Fibroblast of skin of right quadriceps (primary cell): ENCODE measurements at places on chromosomes 3 and 15.
A peak's percentile ranks its signal among the peaks of the same experiment; 100 is the strongest.

GRCh38 chr15:92705764-92706163 lies 50.2 kb upstream of the FAM174B start:
- DNase-seq: no peak

GRCh38 chr15:63258658-63259057 lies 18.7 kb upstream of the APH1B start:
- DNase-seq: no peak

DNA sequence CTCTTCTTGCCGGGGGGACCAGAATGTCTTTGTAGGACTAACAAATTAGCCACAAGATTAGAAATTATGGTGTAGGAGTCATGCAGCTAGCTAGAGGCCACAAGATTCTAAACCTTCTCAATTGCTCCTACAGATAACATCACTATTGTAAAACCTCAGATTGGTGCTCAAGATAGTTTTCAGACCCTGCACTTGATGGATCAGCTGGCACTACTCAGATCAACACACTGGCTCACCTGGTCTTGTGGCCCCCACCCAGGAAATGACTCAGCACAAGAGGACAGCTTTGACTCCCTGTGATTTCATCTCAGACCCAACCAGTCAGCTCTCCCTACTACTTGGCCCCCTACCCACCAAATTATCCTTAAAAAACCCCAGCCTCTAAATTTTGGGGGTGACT lies 124.1 kb upstream of the RASGRP1 start:
- no peak for DNase-seq

GRCh38 chr3:46576879-46577278 lies 10.8 kb upstream of the LRRC2 start:
- no peak for DNase-seq

DNA sequence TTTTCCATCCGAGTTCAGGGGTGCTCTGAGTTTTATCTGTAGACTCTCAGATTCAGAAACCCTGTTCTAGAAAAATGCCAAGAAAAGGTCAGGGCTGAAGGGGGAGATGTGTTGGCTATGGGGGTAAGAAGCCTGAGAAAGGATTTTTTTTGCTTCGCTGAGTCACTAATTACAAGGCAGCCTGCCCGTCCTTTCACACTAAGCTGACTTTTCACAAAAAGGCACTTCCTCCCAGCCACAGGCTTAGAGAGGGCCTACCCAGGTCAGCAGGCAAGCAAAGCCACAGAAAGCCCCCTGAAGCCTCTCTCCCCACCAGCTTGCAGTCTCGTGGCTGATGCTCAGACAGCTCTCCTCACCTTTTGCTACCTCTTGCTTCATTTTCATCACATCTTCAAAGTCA lies 192.6 kb upstream of the PRICKLE2 start:
- peak; percentile 67 for DNase-seq

- DNase-seq: no peak
Observed at GRCh38 chr3:12777171-12777570, 18.1 kb upstream of the TMEM40 start.

- DNase-seq: no peak
Observed at GRCh38 chr3:57961177-57961827, 46.9 kb upstream of the FLNB start.

DNA sequence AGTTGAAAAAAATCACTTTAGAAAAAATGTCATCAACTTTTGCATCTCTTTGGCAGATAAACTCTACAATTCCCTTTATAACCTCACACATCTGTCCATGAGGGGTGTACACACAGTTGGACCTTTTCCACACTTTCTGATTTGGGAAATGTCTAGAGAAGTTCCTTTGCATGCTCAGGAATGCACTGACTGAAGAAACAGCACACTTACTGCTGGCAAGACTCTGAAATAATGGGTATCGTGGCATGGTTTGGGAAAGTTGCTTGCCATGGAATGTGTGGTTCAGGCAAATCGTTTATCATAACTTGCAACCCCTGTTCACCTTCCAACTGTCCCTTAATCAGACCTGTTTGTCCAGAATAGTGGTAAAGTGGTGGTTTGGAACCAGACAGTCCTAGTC lies 135.3 kb upstream of the TGFBR2 start:
- peak; percentile 59 for DNase-seq

DNA sequence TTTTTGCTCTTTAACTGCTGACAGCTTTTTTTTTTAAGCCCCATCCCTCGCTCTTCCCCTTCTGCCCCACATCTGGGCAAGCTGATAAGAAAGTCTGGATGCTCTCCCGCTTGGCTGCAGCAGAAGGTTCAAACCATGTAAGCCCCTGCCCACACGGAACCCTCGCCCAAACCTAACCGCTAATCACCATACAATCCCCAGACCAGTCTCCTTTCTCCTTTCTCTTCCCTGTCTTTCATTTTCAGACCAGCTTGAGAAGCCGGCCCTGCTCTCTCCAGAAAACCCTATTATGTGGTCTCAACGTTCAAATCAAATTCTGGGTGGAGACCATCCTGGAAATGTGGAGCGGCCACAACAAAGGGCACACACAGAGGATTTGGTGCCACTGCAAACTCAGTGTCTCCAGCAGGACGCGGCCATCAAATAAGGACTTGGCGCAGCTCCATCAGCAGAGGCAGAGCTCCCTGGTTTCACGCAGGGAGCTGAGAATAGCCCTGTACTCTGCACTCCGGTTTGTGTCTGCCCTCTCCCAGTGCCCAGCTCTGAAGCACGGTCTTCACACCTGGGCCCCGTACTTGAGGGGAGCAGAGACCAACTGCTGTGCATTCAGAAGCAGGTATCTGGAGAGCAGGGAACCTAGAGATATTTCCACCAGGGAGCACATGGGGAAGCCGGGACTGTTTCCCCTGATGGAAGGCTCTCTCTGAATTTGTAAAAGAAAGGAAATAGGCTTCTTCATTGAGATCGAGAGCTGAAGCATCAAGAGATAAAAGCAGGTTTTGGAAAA lies 92.6 kb downstream of the XXYLT1 start:
- no peak for DNase-seq

DNA sequence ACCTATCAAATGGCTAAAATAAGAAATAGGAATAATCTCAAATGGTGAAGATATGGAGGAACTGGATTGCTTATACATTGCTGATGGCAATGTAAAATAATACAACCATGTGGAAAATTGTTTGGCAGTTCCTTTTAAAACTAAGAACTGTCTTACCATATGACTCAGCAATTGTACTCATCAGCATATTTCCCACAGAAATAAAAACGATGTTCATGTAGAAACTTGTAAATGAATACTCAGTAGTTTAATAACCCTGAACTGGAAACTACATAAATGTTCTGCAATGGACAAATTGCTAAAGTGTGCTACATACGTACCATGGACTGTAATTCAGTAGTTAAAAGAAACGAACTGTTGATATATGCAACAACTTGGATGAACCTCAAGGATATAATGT lies 253.9 kb upstream of the RBMS3 start:
- peak; percentile 1 for DNase-seq

GRCh38 chr3:193895409-193895808 lies 240.5 kb upstream of the HES1 start:
- no peak for DNase-seq

- peak; percentile 72 for DNase-seq
Observed at GRCh38 chr15:99976811-99977271, 243.6 kb upstream of the LYSMD4 start.

DNA sequence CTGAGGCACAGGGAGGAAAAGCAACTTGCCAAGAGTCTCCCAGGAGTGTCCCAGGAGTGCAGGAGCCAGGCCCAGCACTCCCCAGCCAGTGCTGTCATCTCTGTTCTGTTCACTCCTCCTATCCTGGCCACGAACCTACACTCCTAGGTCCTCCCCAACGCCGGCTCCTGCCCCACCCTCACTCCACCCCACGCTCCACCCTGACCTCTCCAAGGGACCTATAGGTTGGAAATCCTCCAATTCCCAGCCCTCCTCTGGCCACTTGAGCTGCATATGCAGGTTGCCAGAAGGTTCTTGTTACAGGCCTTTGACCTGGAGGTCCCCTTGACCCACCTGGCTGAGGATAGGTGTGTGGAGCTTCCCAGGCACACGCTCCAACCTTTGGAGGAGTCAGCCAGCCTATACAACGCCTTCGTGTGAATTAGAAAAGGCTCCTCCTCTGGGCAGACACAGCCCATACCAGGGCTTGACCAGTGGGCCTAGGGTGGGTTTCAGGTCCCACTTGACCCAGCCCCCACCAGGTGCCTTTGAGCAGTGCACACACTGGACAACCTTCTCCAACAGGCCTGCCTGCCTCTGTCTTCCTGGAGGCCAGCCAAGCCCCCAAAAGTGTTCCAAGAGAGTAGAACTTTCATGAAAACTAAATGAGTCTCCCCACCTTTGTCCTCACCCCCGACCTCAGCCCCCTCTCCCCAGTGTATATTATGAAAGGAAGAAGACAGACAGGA lies 167.2 kb upstream of the TLE3 start:
- DNase-seq: no peak

GRCh38 chr3:55453886-55454496 lies 33.1 kb downstream of the WNT5A start:
- DNase-seq: no peak

DNA sequence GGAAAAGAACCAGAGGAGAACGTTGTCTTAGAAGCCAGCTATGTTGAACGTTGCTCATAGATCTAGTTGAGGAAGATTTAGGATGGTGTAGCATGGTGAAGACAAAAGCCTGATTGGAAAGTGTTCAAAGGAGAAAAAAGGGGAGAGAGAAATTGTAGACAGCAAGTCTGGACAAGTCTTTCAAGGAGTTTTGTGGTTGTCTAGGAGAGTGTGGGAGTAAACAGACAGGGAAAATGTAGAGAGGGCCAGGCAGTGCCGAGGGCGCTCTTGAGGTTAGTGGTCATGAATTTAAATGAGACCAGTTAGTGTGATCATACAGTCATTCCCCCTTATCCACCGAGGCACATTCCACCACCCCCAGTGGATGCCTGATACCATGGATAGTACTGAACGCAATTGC lies 167.5 kb upstream of the IL12A start:
- no peak for DNase-seq

- no peak for DNase-seq
Observed at GRCh38 chr3:48612309-48612708, 2.9 kb upstream of the UQCRC1 start.

GRCh38 chr3:57689367-57690053 lies 3.4 kb downstream of the DENND6A start:
- no peak for DNase-seq

DNA sequence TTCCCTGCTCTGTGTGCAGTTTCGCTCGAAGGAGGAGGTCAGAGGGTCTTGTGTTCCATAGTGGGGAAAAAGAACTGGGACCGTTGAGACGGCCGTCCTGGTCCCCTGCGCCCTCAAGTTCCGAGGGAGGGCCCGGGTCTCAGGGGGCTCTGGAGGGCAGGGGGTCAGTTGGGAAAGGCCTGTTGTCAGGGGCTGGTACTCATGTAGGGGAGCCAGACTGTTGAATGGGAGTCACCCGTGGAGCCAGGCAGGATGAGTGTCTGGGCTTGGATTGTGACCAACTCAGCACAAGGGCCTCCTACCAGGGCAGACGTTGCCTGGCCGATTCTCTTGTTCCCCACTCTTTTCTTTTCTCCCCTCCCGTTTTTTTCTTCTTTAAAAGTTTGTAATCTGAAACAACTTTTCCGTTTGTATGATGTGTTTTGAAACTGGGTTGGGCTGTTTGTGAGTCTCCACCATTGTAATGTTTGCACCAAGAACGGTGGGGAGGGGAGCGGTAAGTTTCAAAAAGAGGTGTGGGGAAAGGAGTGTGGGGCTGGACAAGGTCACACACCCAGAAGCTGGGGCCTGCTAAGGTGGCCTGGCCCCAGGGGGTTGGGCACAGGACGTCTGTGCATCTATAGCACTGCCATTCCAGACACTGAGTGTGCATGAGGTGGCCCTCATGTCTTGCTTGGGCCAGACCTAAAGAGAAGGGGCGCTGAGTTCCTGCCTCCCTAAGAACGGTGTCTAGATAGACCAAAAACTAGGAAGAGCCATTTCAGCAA lies 1.1 kb downstream of the CMTM7 start:
- peak; percentile 48 for DNase-seq

DNA sequence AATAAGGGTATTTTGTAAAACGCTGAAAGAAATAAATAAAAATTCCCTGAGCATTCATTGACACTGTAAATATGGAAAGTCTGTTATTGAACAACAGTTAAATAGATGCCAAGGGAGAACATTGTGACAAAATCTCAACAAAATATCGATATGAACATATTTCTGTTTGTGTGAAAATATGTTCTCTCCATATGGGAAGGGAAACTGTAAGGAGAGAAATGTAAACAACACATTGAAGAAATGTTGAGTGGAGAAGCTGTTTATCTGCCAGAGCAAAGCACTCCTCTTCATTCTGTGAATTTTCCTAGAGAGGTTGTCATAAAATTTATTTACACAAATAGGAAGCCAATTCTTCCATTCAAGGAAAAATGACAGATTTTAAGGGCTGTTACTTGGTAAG lies 57.1 kb upstream of the EOMES start:
- no peak for DNase-seq

- DNase-seq: no peak
Observed at GRCh38 chr15:97085731-97086130, 755.2 kb downstream of the NR2F2 start.

GRCh38 chr3:136093771-136094170 lies 102.4 kb downstream of the MSL2 start:
- DNase-seq: no peak

- DNase-seq: no peak
Observed at GRCh38 chr15:44038755-44039191, 156.3 kb downstream of the FRMD5 start.

DNA sequence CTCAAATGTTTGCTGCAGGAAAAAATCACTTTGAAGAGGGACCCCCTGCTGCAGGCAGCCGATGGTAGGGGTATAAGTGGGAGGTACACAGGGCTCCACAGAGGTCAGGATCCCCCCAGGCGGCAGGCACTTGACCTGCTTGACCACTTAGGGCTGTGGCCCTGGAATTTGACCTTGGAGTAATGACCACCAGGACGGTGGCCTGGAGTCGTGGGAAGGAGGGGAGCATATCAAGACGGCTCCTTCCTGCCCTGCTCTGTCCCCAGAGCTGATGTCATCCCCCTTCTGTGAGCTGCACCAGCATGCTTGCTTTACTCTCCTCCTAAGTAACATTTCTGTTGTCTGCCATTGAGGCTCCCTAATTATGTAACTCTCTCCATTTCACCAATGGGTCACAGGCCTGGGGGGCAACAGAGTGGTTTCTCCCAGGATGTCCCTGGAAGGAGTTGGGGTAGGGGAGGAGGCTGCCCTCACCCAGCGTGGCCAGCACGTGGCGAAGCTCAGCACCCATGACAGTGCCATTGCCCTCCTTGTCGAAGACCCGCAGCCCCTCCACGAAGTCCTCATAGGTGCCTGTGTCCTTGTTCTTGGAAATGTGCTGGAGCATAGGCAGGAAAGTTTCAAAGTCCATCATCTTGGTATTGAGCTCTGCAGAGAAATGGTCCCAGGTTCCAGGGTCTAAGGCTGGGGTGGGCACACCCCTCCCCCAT lies 4.1 kb downstream of the MYL3 start:
- DNase-seq: no peak
